ENCODE measurements at places on chromosomes 3 and 15. TPM values are rescaled to one million over a fixed set of nuclear protein-coding genes. Genes with fewer than 3 reads are reported as not detected.

The SYNPR gene
- not detected for total RNA-seq

The ZKSCAN7 gene
- 3.9 TPM for total RNA-seq

The PROS1 gene
- total RNA-seq: 17.0 TPM

- no peak for DNase-seq
Measured at GRCh38 chr15:65298731-65299130, 2.9 kb downstream of the RNU5A-1 start.

DNA sequence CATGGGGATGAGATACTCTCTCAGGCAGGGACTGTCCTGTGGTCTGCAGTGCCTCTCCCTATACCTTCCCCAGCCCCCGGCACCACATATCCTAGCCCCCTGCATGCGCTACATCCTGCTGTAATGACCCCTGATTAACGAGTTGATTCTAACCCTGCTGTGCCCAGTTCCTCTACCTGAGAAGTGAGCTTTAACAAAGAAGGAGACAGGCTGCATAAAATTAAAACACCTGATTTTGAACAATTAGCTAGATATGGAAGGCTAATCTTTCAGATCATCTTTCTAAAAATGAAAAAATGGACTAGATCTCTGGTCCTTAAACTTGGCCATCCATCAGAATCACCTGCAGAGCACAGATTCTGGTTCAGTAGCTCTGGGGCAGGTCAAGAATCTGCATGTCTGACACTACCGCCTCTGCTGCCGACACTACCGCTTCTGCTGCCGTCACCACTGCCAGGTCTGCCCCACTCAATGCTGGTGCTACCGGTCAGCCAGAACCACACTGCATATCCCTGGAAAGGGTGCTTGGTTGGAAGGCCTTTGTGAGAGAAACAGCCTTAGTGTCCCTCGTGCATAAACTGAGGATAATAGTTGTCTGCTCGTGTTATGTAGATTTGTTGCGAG lies 33.6 kb upstream of the ZBTB38 start:
- no peak for DNase-seq

DNA sequence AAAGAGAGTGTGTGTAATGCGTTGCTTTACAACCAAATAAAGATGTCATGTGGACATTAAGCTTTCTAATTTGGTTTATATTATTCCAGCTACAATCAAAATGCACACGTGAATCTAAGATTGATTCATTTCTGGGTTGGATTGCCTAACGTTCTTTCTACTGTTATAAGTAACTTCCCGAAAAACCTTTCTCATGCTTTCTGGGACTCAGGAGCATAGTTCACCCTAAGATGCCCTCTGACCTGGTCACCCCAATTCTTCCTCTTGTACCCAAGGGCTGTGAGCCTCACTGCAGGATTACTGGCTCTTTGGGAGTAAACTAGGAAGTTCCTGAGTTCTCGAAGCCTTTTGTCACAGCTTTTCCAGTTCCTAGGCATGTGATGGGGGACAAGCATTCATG lies 12.7 kb upstream of the LMCD1 start:
- no peak for DNase-seq

Measured in suprapubic skin (tissue), 4 donors.